ENCODE measurements at places on chromosomes 2 and 18.

DNA sequence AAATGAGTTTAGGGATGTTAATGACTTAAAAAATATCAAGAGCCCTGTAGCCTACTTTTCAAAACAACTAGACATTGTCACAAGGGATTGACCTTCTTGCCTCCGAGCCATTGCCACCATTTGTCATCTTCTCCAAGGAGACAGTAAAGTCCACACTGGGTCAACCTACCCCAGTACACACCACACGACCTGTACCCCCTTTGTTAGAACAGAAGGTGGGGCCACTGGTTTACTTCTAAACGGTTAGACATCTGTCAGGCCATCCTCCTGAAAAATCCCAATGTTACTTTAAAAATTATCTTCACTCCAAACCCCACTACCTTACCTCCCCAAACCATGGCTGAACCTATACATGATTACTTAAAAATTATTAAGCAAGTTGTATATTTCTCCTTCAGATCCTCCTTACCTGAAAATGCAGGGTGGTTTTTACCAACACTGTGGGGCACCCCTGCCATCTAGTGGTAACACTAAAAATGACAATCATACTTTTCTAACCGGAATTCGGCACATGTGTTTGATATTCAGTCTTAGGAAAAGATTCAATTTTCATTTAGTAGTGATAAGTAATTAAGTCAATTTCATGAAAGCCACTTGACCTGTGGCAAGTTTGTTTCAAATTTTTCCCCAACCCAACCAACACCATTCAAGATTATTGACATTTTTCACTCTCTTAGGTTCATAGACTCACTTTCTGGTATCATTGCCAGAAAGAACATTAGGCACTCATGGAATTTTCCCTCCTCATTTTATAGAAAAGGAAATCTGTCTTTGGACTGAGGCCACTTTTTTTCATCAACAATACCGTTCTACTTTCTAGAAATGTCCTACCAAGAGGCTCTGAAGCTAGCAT, 265.3 kb upstream of the PKDCC start:
- peak; percentile 60 for DNase-seq

GRCh38 chr2:132754392-132754791, 84.4 kb upstream of the LYPD1 start:
- no peak for DNase-seq

- DNase-seq: peak; percentile 30
These were observed 11.4 kb downstream of the ATOH8 start for GRCh38 chr2:85765081-85765731.

DNA sequence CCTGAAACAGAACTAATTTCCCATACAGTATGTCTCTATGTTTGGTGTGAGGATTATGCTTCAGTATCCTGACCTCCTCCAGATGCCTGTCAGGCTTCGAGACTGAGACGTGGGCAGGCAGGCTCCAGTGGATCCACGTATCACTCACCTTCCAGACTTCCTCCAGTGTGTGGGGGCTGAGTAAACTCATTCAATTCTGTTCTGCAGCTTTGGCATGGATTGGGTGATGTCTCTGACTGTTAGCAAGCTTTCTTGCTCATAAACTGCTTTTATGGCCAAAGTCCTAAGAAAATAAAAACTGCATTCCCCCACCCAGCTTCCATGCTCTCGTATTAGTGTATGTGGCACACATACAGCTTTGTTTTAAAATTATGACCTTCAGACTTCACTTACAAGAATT, 53.6 kb downstream of the CCDC93 start:
- peak; percentile 70 for DNase-seq

DNA sequence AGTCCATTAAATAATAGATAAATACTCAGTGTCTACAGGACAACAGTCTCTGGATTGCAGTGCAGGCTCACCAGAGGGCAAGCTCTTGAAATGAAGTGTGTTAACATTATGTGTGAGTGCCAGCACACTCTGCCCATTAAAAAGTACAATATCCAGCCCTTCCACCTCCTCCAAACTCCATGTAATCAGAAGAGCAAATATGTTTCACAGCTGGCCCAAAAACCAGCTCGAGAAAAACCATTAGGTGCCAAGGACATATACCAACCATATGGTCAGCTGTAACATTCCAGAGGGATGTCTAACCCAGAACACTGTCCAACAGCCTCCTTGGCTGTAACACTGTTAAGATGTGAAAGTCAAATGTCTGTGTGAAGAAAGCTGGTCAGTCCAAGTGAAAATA, 112.2 kb downstream of the ZNF385B start:
- no peak for DNase-seq

- no peak for DNase-seq
These were observed 54.4 kb downstream of the ZBTB7C start for GRCh38 chr18:48354746-48355260.

GRCh38 chr2:174673440-174673839, 75.8 kb upstream of the WIPF1 start:
- DNase-seq: no peak

- no peak for DNase-seq
These were observed 63.4 kb downstream of the FAM168B start for GRCh38 chr2:131029812-131030211.

DNA sequence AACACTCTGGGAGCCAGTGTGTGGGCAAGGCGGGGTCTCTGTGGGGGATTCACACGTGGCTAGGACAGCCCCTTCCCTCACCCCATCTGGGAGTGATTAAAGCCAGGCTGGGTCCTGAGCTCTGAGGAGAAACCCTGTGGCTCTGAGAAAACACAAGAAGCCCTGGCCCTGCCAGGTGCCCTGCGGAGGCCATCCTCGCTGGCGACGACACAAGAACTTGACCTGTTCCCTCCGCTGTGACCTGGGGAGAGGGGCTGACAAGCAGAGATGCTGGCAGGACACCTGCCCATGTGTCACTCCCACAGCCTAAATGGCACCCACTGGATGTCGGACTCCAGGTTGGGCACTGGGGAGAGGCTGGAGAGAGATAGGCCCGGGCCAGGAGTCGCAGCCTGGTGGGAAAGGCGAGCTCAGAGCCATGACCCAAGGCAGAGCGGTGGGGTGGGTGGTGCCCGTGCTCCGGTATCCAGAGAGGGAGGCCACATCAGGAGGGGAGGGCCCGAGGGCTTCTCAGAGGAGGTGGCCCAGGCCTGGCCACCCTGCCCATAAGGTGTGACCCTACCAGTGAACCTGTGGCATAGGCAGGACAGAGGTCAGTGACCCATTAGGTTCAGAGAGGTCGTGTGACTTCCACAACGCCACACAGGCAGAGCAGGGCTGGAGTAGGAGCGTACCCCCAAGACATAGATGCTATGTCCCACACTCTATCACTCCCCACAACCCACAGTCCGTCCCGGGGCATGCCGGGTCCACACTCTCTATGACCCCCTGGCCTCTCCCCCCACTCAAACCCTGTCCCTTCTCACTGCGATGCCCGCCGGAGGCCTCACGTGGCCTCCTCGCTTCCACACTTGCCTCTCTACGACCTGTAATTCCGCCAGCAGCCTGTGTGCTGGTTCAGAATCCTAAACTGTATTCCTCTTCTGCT, 59.4 kb upstream of the HPCAL1 start:
- no peak for DNase-seq

DNA sequence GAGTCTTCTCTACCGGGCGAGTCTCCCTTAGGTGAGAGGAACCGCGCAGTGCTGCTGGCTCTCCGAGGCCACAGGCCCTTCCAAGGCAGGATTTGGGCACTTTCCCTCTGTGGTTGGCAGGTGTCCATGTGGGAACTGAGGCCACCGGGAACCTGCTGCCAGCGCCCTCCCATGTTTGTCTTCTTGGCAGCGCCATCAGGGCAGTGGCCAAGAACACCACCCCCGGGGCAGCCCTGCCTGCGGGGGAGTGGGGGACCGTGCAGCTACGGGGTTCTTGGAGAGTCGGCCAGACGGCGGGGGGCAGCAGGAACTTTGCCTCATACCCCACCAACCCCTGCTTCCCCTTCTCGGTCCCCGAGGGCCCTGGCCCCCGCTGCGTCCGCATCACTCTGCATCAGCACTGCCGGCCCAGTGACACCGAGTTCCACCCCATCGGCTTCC, 10.0 kb downstream of the CAPN10 start:
- no peak for DNase-seq

DNA sequence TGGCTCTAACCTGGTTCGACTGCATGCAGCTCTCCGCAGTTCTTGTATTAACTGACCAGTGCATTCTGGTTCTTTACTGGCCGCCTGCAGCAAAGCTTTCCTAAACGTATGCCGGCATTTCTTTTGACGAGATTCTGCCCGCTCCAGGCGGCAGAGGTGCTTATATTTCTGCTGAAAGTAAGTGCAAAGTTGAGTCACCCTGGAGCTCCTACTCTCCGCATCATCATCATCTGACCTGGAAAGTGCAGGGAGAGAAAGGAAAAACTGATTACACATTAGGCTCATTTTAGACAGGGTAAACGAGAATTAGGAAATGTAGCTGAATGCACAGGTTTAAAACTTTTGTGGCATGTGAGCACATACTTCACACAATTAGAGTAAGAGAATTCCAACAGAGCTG, 57.9 kb downstream of the INO80D start:
- no peak for DNase-seq

GRCh38 chr2:142478206-142478605, 347.4 kb upstream of the LRP1B start:
- DNase-seq: no peak

DNA sequence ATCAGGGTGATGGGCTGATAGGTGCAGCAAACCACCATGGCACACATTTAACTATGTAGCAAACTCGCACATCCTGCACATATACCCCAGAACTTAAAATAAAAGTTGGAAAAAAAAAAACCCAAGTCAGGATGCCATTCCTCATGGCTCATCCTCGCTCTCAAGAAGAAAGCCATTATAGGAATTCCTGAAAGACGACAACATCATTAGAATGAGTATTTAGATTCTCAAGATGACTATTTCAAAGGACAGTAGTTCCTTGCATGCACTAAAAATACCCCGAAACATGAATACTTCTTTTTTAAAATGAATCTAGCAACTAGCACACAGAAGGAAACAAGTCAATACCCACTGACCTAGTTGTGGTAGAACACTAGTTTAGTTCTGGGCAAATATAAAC, 285.8 kb upstream of the REV1 start:
- no peak for DNase-seq

DNA sequence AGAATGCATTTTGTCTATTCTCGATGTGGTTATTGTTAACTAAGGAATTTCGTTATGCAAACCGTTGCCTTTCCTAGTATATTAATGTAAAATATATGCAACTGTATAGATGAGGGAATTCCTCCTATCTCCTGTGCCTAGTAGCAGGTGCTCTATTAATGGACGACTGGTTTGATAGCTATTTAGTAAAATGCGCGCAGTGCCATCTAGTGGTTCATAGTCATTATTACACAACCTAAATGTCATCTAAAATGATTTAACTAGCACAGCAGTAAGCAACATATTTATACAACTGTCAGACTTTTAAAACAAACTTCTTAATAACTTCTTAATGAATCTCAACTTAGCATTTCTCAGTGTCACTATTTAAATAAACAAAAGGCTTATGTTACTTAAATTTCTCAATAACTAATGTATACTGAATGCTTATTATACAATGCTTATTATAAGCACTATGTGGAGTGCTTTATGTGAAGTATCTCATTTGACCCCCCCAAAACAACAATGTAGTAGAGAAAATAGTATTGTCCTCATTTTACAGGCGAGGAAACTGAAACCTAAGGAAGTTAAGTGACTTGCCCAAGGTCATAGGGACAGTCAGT, 77.9 kb downstream of the DTNA start:
- peak; percentile 80 for DNase-seq

DNA sequence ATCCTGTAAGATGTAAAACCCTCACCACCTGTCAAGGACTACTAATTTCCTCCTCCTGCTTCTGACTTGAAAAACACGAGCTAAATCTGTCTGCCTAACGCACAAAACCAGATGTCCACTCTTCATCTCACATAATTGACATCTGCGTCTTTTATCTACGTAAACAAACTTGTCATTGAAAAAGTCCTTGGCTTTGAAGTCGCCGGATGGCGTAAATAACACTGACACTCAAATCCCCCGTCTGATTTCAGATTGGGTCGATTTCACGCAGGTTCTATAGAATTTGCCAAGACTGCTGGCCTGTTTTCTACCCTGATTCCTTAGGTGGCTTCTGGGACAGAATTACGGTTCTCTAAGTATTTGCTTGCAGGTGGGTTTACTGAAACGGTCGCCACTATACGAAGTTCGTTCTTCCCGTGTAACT, 539 bp upstream of the MOB4 start:
- no peak for DNase-seq

DNA sequence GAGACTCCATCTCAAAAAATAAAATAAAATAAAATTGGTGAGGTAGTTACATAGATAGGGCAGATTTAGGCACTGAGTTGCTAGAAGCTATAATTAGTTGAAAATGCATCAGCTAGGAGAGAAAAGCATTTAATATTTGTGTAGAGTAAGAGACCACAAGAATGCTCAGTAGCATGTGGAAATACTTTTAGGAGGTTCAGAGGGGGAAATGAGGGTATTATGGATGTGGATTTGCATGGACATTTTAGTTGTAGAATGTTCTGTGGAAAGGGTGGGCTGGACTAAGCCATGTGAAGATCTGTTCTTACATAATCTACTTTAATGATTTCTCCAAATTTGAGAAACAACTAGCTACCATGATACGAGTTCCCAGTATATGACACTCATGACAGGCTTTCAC, 95.5 kb downstream of the ATP9B start:
- DNase-seq: no peak

- peak; percentile 52 for DNase-seq
These were observed 87.3 kb downstream of the CBLN2 start for GRCh38 chr18:72456802-72457201.

DNA sequence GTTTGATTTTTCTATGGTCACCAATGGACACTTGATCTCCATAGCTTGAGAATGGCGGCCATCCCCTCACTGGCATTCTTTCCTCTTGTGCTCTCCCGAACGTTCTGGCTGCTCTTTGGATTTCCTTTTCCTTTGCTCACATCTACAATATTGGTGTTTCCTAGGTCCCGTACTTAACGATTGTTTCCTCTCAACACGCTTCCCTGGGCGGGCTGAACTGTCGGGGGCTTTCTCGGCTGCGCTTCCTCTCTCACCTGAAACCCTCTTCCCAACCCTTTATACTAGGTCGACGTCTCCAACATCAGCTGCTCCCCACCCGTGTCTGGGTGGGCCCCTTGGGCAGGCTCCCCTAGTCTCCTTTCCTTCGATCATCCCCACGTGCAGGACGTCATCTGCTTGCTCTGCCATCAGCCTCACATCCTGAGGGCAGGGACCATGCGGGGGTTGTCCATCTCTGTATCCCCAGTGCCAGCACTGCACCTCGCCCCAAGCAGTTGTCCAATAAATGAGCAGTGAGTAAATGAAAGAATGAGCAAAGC, 634 bp upstream of the DIS3L2 start:
- DNase-seq: no peak

GRCh38 chr2:62568983-62569837, 63.2 kb upstream of the TMEM17 start:
- no peak for DNase-seq

DNA sequence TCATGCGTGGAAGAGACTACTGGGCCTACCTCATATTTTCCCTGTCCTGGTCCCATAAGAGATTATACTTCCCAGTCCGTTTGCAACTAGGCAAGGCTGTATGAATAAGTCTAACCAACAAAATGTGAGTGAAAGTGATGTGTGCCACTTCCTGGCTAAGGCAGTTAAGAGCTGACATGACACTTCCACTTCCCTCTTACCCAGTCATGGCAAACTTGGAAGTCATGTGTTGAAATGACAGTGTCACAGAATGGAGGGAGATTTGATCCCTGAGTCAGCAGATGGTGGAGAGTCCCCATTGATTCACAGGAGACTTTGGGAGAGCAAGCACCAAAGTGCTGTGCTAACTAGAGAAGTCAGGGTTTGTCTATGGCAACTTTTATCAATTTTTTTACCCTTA, 36.4 kb downstream of the TACR1 start:
- DNase-seq: no peak

- DNase-seq: no peak
These were observed 264.9 kb downstream of the ALPK2 start for GRCh38 chr18:58363767-58364540.

Measured in endothelial cell of umbilical vein (primary cell).